ENCODE measurements at places on chromosomes 16 and 17.

GRCh38 chr16:11252482-11252931, 3.5 kb downstream of the SOCS1 start:
- no peak for DNase-seq

DNA sequence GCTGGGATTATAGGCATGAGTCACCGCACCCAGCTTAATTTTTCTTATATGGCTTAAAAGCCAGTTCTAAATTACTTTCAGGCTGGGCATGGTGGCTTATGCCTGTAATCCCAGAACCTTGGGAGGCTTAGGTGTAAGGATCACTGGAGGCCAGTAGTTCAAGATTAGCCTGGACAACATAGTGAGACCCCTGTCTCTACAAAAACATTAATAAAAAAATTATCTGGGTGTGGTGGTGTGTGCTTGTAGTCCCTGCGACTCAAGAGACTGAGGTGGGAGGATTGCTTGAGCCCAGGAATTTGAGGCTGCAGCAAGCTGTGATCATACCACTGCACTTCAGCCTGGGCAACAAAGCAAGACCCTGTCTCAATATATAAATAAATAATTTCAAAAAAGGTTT, 10.8 kb upstream of the SMARCD2 start:
- no peak for DNase-seq

DNA sequence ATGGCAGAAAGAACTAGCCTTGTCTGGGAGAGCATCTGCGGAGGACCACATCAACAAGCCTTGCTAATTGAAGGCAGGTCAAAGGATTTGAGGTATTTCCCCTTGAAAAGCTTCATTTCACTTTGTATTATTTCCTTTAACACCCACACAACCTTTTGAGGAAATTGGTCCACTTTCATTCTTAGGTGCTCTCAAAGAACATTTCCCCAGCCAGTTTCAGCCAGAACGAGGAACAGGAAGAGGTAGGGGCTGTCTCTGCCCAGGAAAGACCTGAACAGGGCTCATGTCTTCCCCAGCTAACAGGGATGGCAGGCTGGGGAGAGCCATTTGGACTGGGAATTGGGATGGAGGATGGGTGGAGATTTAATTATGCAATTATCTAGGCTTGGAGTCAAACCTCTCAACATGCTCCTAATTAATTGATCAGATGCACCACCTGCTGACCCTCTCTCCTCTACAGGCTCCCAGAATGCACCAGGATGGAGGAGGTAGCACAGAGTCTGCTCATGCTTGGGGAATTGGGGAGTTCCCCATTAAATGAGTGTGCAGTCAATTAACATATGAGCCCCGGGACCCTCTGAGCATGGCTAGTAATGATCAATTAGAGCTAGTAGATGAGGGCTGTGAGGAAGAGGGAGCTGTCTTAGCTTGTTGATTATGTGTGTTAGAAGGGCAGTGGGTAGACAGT, 84.6 kb downstream of the GP2 start:
- no peak for DNase-seq

DNA sequence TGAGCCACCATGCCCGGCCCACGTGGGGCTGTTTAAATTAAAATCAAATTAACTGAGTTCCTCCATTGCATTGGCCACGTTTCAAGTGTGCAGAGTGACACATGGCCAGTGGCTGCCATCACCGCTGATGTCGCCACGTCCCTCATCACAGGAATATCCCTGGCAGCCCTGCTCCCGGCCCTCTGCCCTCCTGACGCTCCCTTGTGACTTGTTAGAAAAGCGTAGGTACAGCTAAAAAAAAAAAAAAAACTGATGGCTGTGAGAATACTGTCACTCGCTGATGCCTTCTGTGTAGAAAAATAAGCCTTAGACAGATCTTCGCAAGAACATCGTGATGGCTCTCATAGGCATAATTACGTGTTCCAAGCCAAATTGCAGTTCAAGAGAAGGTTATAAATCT, 21.7 kb downstream of the CARHSP1 start:
- no peak for DNase-seq

DNA sequence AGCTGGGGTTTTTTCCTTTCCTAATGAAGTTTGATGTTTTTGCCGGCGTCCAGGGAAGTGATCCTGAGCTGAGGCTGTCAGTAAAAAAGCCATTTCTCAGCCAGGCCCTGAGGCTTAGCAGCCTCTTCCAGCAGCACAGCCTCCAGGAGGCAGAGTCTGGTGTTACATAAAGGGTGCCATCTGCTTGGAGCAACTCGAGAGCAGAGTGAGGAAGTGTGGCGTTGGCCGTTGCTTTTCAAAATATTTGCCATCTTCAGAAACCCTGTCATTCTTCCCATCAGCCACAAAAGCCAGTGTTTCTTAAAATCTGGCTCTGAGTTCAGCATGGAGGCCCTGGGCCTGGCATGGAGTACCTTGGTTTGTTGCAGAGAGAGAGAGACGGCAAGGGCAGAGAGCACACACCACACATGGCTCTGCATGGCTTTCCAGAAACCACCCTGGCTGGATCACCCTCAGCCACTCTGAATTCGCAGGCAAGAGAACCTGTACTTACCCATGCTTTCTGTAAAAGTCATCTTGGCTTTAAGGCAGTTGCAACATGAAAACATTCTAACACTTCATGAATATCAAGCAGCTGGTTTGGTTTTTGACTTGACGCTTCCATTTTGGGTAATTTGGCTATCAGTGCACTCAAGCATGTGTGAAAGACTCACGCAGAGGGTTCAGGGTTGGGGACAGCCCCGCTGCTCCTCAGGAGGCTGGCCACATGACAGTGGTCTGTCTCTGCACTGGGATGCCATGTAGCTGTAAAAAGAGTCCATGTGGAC, 21.0 kb downstream of the PMM2 start:
- DNase-seq: no peak

GRCh38 chr17:58658804-58659713, 32.8 kb downstream of the TEX14 start:
- DNase-seq: peak; percentile 68

- DNase-seq: no peak
These were observed 800 bp downstream of the NOD2 start for GRCh38 chr16:50694206-50694605.

GRCh38 chr16:11310997-11311561, 29.9 kb upstream of the PRM1 start:
- no peak for DNase-seq

DNA sequence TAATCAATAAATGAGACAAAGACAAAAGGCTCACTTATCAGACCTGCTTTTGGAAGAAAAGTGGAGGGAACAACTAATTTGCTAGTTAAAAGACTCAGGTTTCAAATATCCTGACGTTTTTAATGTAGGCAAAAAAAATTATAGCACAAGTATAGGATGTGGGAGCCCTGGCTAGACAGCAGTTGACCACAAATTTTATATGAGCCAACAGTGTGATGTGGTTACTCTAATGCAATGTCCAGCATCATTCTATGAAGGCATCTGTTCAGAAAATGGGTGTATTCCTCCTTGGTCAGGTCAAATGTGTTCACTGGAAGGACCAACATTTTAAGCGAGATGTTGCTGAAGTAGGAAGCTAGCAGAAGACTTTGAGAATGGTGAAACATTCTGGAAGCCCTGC, 237.4 kb downstream of the MAP2K6 start:
- DNase-seq: no peak

- DNase-seq: no peak
These were observed 85.0 kb downstream of the NOG start for GRCh38 chr17:56678249-56679114.

DNA sequence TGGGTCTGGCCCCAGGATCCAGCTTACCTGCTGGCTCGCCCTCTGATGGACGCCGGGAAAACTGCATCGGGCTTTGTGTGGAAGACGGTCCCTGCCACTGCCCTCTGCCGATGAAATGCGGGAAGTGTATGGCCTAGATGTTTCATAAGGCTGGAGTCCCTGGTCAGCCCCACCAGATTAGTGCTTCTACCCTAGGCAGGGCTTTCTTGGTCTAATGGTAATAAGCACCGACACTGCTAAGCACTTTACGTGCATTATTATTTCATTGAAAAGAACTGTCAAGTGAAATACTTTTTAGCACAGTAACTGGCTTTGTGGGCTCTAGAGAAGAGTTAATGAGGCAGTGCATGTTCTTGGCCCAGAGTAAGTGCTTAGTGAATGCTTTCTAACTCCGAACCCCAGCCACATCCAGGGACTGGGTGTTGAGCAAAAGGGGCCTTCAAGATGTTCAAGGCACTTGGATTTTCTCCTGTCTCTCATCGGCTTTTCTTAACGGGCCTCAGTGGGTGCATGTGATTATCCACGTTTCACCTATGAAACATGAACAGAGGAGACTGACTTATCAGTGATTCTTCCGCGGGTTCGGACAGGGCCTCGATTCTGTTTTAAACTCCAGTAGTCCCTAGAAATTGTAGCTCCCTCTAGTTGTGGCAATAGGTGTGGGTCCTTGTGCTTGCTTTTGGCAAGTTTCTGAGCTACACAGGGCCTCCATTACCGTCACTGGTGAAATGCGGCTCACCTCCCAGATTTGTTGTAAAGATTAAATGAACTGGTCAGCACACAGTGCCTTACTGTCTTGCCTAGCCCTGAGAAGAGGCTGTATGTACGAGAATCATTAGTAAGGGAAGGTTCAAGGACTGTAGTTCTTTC, 6.6 kb downstream of the TRAF4 start:
- DNase-seq: peak; percentile 82

- DNase-seq: no peak
These were observed 50.4 kb downstream of the CENPV start for GRCh38 chr17:16302856-16303255.

- DNase-seq: no peak
These were observed 113.6 kb downstream of the SNX29 start for GRCh38 chr16:12090151-12090530.

- DNase-seq: peak; percentile 53
These were observed 504 bp downstream of the SRSF1 start for GRCh38 chr17:58006560-58006923.

DNA sequence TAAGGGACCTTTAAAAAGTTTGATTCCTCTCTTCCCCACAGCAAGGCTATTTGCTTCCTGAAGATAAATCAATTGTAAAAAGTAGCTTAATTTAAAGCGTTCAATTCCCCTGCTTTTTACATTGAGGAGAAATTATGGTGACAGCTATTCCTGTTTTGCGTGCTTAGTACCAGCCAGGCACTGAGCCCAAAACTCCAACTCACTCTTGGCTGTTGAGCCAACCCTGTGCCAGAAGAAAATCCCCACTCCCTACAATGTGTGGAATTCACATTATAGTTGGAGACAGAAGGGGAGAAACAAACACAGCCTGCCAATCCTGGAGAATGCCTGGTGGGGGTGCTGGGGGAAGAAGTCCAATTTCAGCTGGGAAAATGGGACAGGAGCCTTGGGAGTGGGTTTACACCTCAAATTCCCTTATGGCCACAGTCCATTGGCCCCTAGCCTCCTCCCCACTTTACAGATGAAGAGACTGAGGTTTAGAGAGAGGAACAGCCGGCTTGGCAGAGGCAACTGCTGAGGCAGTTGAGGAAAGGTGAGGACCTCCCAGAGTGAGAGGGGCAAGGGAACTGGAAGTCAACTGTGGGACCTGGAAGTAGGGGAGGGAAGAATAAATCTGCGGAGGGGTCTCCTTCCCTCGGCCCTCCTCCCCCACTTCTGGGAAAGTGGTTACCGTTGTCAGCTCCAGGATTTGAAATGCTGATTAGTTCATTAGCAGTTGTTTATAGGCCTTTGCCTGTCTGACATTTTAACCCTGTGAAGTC, 26.1 kb downstream of the CDH1 start:
- no peak for DNase-seq

- no peak for DNase-seq
These were observed 402.7 kb downstream of the SOX9 start for GRCh38 chr17:72523491-72523890.

- no peak for DNase-seq
These were observed 7.5 kb downstream of the SRSF1 start for GRCh38 chr17:57999496-58000017.

- DNase-seq: no peak
These were observed 18.1 kb downstream of the SPOP start for GRCh38 chr17:49659661-49660382.

- DNase-seq: no peak
These were observed 20.7 kb upstream of the C16orf78 start for GRCh38 chr16:49352892-49353291.

GRCh38 chr17:15481481-15481880, 14.1 kb upstream of the CDRT4 start:
- no peak for DNase-seq

- DNase-seq: no peak
These were observed 31.6 kb downstream of the PHKB start for GRCh38 chr16:47492428-47493377.

DNA sequence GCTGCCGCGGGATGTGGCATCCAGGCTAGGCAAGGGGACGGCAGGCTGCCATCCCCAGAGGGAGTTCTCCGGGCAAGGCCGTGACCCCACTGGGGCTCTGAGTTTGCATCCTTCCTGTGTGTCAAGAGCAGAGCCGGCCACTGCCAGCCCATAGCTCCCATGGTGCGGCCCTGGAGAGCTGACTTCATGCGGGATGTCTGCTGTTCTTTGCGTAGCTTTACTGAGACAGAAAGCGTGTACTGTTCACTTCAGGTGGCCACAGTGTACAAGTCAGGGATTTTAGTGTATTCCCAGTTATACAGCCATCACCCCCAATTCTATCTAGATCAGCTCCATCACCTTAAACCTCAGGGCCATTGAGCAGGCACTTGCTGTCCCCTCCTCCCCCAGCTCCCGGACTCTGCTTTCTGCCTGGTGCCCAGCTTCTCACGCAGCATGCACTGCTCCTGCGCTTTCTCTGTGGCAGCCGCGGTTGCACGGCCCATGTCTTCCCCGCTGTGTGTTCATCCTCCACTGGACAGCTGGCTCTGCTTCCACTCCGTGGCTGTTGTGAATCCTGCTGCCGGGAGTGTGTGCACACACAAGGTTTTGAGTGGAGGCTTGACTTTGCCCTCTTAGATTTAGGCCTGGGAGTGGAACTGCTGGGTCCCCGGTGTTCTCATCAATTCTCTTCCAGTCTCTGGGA, 71.2 kb downstream of the KLHDC4 start:
- no peak for DNase-seq

DNA sequence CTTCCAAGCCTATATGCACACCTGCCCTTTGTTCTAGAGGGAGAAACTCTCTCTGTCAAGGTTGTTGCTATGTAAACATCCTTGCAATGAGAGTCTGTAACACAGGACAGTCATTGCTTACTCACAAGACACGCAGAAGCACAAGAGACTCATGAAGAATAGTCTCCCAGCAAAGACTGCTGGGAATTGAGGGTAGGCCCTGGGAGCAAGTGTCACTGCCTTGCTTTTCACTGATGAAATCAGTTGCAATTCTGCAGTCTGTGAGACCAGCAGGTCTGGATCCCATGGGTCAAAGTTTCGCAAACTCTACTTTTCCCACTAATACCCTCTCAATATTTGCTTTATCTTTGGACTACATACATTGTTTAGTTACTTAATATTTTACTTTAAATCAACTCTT, 177.4 kb downstream of the FTO start:
- no peak for DNase-seq

- no peak for DNase-seq
These were observed 12.6 kb upstream of the ADGRG1 start for GRCh38 chr16:57615813-57616212.

All from stimulated activated CD4-positive, alpha-beta T cell treated with anti-CD3 and anti-CD28 coated beads, Interleukin-15, amount 100 ng/mL, for 48 hours (primary cell).